ENCODE measurements at places on chromosomes 5 and 9.

GRCh38 chr9:15512889-15513288 is 2.1 kb upstream of the PSIP1 start:
- DNase-seq, result no peak

GRCh38 chr9:87108661-87109060 is 161.4 kb upstream of the GAS1 start:
- no peak for DNase-seq

DNA sequence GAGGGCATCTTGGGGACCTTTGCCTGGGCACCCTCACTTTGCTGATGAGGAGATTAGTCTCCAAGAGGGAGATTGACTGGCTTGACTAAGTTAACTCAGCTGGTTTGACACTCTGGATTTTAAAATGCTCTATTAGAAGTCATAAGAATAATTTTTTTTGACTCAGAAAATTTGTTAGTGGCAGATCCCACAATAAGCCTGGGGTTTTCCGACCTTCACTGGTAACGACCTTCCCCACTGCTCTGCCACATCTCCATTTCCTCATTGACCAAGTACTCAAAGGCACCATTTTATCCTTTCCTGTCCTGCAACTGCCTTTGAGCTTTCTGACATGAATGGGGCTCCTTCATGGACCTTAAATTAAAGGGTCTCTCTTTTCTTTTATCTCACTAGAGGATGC is 67.0 kb downstream of the ARHGEF28 start:
- DNase-seq, result no peak

- DNase-seq, result no peak
These were observed 712.1 kb upstream of the MEF2C start for GRCh38 chr5:89595056-89595455.

DNA sequence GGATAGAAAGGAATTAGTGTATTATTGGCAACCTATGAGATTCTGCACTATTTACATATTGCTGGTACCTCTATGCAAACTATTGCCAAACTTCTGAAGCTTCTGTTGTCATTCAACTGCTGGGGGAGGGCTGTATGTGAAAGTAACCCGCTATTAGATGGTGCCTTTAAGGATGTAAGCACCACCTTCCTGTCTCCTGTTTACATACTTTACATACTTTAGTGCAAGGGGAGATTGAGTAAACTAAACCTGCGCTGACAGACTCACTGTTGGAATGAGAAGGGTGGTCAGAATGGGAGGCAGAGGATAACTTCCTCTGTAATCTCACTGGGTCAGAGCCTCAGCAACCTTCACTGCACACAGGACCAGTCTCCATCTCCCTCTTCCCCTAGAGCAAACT is 123.8 kb downstream of the NR3C1 start:
- no peak for DNase-seq

GRCh38 chr5:169911448-169912212 is 68.7 kb downstream of the INSYN2B start:
- DNase-seq, result no peak

GRCh38 chr5:125558466-125558865 is 812.0 kb upstream of the ZNF608 start:
- no peak for DNase-seq

DNA sequence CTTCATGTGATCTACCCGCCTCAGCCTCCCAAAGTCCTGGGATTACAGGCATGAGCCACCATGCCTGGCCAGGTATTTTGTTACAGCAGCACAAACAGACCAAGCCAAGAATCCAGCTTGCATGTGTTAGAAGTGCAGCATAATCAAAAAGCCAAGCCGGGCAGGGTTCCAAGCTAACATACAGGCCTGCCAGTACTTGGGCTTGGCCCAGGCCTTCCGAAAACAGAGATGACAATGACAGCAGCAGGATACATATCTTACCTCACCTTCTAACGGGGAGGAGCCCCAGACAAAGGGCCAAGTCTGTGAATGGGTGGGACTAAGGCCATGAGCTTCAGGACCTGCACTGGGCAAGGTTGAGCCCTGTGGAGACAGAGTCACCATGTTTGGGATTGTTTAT is 91.4 kb upstream of the ZNF462 start:
- no peak for DNase-seq

DNA sequence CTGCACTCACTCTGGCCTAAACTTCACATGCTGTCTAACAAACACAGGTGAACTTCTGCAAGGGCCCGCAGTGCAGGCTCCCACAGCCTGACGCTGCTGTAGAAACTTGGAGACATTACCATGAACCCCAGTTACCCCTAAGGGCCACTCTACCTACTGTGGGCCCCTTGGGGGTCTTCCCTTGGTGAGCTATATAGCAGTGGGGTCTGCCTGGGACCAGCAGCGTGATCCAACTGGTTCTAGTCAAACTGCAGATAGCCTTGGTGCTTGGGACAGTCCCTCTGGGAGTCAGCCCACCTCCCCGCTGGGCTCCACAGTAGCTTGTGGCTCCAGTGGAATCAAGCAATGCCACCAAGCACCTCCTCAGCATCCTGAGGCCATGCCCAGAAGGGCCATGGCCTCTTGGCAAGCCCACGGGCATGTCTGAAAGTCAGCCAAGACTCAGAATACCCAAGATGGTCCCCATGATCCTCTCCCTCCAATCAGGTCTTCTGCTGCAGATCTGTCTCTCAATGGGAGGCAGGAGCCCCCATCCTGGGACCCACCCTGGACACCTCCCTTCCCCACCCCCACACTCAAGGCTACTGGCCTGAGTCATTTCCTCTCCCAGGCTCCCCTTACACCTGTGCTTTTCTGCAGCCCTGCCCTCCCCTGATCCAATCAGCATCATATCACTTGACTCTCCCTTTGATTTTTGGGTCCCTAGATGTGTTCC is 230.0 kb upstream of the IRX1 start:
- DNase-seq, result no peak

DNA sequence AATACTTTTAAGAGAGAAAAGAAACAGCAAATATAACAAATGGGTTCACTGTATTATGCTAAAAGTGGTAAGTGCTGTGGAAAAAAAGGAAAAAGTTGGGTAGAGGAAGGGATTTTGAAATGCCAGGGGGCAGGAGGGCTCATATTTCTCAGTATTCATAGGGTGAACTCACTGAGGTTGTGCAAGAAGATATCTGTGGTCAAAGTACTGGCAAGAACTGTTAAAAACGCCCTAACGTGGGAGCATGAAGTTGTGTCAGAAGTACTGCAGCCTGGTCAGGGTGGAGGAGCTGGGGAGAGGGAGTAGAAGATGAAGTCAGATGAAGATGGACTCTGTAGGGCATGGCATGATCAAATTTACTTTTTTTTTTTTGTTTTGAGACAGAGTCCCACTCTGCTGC is 31.2 kb upstream of the SLC28A3 start:
- DNase-seq, result no peak

DNA sequence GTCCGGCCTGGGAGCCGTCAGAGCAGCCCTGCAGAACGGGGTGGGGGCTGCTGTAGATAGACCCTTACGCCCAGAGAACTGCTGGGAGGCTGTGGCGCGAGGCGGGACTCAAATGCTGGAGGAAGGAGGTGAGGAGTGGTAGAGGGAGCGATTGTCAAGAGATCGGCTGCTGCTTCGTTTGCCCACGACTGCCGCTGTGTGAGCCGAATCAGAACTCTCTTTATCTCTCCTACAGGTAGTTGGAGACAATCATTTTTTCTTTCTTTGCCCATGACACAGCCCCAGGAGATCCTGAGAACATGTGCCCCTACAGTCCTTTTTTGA is 456 bp downstream of the ZNF79 start:
- no peak for DNase-seq

DNA sequence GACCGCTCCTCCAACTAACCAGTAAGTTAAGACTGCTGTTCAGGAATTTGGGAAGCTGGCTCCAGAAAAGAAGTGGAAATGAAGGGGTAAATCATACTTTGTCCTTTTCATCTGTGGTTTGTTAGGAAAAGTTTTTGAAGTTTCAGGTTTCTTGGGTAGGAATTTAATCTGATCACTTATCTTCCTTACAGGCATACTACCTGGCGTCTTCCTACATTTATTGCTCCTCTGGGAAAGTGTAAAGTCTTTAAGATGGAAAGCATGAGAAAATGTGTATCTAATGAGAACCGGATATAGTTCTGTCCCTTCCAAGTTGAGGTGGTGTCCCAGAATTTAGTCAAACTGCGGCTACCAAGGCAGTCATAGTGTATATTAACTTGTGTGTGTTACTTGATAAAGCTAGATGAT is 1.3 kb downstream of the RASA1 start:
- no peak for DNase-seq

GRCh38 chr5:154345255-154345952 is 100.4 kb upstream of the SAP30L start:
- no peak for DNase-seq

GRCh38 chr5:190366-191035 is 794 bp upstream of the LRRC14B start:
- no peak for DNase-seq

GRCh38 chr5:31614151-31615020 is 24.5 kb upstream of the PDZD2 start:
- no peak for DNase-seq

- DNase-seq, result no peak
These were observed 60.6 kb downstream of the DIAPH1 start for GRCh38 chr5:141558150-141558549.

DNA sequence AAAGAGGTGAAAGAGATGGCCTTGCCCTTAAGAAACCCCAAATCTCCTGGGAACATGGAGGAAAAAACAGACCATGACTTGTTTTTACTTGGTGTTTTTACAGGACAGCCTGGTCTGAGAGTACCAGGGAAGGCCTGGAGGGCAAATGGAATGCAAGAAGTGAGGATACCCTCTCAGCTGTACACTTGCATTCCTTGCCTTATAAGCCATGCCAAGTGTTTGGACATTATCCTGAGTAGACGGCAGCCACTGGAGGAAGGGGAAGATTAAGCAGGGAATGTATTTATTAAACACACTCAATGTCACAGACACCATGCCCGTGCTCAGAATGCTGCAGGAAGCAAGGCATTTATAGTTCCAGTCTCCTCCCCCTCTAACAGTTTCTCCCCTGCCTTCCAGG is 581.4 kb downstream of the CDK5RAP2 start:
- no peak for DNase-seq

DNA sequence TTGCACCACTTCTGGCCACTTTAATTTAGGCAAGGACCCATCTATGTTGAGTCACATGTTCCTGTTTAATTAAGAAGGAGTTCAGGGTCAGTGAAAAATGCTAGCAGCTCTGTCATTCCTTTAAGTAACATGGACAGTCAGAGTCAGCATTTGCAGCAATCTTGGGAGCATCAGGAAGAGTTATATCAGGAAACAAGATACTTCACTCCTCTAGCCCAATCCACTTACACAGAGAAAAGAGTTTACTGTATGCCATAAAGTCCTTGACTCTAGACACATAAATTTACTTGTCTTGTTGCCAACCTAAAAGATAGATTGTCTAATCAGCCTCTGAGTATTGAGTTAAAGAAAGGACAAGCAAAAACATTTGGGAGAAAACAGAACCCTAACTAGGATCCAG is 266.7 kb downstream of the PJA2 start:
- DNase-seq, result no peak

- no peak for DNase-seq
These were observed 1.1 kb upstream of the NDST1 start for GRCh38 chr5:150506571-150507473.

DNA sequence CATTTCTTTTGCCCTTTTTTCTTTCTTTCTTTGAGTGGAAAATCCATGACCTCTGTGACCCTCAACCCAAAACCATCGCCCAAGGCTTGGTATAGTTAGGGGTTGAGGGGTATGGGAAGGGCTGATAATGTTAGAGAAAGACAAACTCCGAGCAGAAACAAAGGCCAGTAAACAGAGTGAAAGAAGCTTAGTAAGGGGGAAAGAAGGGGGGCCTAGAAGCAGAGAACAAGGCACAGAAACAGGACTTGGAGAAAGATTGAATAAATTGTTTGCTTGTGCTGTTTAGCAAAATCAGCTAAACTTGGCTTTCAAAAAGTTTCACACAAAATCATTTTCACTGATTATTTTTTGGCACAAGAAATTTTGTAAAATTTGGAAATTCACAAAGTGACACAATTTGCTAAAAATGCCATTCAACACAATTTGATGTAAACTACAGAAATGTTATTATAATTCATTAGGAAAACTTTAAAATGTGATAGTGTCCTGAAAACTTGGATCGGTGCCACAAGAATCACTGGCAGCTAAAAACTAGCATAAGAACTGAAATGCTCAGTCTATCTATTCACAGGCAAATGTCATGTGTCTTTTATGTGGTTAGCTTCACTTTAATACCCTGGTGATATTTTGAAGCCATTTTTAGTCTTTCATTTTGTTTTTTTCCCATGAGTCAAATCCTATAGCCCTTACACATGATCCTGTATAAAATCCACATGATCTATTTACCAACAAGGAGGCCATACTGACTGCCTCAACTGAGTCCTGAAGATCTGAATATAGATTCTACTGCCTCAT is 276.4 kb downstream of the NR2F1-AS1 start:
- DNase-seq, result no peak

DNA sequence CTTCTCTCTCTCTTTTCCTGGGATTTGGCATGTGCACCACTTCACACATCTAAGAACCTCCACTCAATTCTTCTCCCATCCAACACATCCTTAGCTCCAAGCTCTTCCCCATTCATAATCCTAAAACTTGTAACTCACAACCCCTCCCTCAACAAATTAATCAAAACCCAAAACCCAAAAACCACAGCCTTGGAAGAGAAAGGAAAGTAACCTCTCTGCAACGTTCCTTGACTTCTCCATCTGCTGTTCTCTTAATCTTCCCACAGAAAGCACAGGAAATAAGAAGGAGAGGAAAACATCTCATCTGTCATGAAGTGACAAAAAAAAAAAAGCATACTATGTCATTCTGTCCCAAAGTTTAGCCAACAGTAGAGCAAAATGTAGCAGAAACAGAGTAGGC is 66.2 kb downstream of the DRD1 start:
- no peak for DNase-seq

DNA sequence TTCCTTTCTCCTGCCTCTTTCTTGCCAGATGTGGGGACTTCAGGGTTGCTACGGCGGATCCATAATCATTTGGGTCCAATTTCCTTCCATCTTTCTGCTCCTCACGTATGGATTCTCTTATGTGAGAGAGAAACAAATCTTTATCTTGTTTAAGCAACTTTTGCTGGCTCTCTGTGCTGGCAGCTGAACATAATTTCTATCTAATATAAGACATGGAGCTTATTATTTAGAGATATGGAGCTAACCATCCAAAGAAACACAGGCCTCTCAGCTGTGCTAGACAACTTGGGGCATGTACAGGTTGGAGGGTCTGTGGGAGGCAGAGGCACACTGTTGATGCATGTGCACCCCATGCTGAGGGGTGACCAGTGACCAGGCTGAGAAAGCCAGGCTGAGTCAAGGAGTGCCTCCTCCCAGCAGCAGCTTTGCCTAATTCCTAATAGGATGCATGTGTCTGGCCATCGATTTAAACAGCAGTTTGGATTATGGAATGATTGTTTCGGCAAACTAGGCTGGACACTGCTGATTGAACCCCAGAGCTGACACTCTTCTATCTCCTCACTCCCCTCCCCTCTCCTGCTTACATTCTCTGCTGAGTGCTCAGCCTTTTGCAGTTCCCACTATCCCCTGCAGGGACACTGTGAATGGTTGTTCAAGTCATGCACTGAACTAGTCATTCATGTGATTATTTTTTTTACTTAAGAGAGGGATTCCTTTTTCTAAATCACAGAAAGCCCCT is 195.8 kb downstream of the ERCC6L2 start:
- no peak for DNase-seq
